ENCODE measurements at places on chromosomes 2 and 18.

DNA sequence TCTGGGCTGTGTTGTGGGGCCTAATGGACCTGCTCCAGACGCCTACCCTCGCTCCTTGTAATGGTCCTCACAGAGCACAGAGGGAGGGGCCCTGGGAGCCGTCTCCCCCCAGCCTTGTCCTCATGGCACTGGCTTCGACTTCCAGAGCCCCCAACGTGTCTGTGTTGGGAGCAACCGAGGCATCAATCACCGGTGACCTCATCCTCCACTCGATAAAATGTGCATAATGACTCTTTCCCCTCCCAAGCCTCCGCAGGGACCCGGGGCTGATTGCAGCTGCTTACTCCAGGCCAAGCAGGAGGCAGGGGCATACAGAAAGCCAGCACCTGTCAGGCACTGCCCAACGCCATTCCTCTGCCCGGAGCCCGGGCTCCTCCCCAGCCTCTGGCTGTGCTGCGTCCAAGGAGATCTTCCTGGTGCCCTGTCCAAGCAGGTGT lies 271.7 kb downstream of the NDUFA10 start:
- no peak for DNase-seq

DNA sequence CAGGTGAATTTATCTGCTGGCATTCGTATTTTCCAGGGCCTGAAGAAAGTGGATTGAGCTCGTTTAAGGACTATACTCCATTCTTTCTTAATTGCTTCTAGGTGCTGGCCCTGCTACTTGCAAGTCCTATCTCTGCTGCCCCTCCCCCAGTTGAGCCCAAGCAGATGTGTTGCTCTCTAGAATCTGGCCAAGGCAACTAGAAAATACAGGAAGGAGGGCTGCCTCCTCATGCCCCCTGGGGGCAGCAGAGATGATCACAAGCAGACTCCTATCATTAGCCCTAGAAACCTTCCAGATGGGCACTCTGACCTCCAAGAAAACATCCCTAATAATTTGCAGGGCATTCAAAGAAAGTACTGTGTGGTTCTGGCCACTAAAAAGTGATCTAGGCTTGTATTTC lies 72.5 kb upstream of the CYP26B1 start:
- DNase-seq: no peak

GRCh38 chr2:41621563-41621962 lies 426.3 kb upstream of the PKDCC start:
- no peak for DNase-seq

- no peak for DNase-seq
Measured at GRCh38 chr18:5500158-5500939, 43.4 kb downstream of the EPB41L3 start.

- no peak for DNase-seq
Measured at GRCh38 chr2:177235855-177236437, 23.4 kb downstream of the HNRNPA3 start.

DNA sequence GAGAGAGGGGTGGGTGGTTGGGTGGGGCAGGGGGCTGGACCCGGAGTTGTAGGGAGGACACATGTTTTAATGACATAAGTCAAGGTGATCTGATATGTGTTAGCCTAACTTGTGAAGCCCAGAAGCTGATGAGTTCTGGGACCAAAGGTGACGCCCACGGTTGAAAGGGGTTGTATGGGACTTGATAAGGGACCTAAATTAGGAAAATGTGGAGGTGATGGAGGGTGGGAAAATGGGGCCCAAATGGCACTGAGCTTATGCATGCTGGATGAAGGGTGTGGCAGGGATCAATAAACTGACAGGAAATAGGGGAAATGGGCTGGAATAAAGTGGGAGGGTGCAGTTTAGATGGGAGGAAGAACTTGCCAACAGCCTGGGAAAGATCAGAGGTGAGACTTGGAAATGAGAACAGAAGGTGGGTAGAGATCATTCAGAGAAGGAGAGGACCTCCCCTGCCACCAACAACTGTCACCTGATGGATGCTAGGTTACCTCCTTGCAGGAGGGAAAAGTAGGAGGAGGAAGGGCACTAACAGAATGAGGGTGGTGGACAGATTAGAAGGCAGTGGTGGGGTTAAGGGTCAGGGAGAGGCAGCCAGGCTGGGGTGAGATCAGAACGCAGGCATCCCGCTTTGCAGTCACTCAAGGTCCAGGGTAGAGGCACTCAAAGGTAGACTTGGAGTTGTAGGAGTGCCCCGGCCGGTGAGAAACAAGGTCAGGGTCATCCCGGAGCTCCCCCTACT lies 15.3 kb downstream of the WNT10A start:
- no peak for DNase-seq

GRCh38 chr18:33916200-33916599 lies 308.5 kb downstream of the NOL4 start:
- no peak for DNase-seq

- DNase-seq: peak; percentile 24
Measured at GRCh38 chr2:64423303-64423702, 30.7 kb upstream of the LGALSL start.

GRCh38 chr2:137117385-137117784 lies 352.0 kb downstream of the THSD7B start:
- peak; percentile 19 for DNase-seq

DNA sequence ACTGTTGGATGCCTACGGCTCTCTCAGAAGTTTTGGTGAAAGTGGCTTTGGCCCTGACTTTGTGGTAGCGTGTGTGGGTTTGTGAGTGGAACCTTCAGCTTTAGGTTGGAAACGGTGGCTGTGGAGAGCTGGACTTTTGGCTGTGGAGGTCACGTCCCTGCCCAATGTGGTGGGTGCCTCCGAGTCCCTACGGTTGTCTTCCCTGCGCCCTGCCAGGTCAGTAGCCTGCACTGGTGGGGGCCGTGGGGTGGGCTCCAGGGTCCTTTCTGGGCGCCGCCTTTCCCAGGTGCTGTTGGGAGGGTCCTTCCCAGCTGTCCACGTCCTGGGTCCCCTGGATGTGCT lies 11.1 kb downstream of the COLEC11 start:
- DNase-seq: no peak

- DNase-seq: peak; percentile 44
Measured at GRCh38 chr2:223001797-223002175, 50.2 kb upstream of the KCNE4 start.

DNA sequence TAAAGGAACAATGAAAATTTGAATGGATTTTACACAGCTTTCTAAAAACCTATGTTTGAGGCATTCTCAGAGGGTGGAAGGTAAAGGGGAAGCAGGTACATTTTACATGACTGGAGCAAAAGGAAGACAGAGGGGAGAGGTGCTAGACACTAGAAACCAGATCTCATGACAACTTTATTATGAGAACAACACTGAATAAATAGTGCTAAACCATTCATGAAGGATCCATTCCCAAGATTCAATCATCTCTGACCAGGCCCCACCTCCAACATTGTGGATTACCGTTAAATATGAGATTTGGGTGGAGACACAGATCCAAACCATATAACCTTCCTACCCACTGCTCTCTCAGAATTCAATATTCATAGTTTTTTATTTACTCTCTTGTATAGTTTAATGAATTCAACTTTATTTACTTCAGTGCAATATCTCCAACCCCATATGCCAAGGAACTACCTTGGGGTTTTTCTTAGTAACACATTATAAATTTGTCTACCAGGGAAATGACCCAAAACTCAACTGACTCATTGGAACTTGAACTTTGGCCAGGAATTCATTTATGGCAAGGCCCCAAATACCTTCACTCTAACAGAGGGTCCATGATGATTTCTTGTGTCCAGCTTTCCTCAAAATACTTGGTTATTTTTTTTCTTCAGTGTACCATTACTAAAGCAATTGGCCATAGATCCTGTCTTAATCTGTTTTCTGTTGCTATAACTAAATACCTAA lies 317.8 kb downstream of the GULP1 start:
- DNase-seq: no peak

- DNase-seq: peak; percentile 81
Measured at GRCh38 chr18:70489986-70490933, 201.4 kb downstream of the SOCS6 start.

GRCh38 chr2:145845207-145845894 lies 1325.4 kb upstream of the ZEB2 start:
- DNase-seq: peak; percentile 80

DNA sequence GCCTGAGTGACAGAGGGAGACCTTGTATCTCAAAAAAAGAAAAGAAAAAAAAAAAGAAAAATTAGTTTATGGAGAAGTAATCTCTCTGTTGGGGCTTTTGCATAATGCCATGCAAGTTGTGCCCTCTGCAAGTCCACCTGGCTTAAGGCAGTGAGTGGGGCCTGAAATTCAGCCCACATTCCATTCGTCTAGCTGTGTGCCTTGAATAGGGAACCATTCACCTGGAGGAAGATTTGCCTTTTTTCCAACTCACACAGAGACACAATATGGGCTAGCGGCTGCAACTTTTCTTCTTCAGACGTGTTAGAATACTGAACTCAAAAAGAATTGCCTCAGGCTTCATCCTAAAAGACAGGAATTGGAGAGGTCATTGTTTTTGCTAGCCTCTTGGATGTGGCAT lies 160.0 kb upstream of the STON1 start:
- no peak for DNase-seq

DNA sequence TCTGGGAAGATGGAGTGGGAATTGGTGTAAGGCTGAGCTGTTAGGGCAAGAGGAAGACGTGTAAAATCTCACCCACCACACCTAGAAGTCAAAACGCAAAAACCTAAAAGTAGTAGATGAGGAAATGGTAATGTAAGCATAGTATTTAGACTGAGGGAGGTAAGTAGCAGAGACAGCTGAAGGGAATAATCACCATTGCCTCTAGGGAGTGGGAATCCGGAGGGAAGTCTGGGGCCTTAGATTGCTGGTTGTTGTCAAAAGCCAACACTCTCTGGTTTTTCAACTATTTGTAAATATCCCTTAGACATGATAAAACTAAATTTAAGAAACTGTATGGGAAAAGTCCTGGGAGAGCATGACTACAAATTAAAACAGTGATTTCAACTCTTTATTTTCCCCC lies 28.7 kb upstream of the MYCN start:
- DNase-seq: no peak

DNA sequence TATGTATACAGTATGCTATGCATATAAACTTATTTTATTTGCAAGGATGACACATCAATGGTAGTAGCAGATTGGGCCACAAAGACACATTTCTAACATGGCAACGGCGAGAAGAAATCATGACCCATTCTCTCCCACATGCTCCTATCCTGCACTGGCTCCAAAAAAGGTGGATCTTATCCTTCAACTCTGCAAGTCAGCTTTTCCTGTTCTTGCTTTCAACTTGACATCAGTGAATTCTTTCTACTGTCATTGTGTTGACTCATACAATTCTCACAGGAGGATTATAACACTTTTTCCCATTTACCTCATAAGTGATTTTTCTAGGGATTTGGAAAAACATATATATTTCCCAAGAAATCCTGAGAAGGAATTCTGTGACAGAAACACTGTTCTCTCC lies 53.1 kb downstream of the ACVR1 start:
- DNase-seq: no peak

DNA sequence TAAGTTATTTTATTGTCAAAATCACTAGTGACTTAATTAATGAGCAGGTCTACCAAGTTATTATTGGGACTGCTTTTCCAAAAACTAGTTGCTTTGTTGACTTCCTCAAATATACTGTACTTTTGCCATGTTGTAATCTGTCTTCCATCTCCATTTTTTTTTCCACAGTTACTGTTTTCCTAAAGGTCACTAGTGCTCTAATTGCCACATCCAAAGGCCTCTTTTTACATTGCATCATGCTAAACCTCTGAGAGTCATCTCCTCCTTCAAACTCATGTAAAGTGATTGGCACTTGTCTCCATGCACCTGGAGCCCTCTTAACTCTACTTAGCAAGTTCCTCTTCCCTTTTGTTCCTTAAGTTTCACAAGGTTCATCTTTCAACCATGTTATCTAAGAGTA lies 11.8 kb downstream of the PMAIP1 start:
- DNase-seq: peak; percentile 15

GRCh38 chr18:70420146-70420898 lies 131.5 kb downstream of the SOCS6 start:
- peak; percentile 44 for DNase-seq

DNA sequence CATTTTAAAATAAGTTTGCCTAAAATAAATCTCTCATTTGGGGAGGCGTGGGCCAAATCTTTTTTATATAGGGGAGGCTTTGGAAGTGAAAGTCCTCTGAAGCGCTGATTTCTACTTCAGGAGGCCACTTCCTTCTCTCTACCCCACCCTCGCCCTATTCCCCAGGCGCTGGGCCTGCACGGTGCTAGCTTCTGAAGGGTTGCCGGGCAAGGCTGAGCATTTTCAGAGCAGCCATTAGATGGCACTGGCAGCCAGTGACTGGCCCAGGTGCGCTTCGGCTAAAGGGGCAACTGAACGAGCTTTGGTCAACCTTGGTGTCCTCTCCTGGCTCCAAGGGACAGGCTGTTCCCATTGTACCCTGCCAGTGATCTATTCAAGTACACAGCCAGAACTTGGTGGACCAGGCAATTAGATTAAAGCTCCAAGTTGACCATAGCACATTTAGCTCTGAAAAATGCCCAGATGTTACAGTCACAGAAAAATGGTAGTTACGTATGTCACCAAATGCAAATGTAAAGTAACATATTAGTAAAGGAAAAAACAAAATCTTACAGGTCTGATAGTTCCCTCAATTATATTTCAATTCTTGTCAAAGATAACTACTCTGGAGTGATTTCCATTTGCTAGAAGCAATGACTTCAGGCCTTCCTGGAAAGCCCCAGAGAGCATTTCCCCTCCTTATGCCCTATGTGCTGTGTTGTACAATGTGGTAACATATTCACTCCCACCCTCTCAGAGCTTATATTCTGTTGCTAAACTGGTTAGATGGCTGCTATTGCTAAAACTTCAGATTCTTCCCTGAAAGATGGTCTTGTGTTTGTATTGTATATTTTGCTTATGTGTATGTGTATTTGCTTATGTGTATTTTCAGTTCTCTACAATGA lies 2.1 kb downstream of the POMC start:
- DNase-seq: peak; percentile 8

DNA sequence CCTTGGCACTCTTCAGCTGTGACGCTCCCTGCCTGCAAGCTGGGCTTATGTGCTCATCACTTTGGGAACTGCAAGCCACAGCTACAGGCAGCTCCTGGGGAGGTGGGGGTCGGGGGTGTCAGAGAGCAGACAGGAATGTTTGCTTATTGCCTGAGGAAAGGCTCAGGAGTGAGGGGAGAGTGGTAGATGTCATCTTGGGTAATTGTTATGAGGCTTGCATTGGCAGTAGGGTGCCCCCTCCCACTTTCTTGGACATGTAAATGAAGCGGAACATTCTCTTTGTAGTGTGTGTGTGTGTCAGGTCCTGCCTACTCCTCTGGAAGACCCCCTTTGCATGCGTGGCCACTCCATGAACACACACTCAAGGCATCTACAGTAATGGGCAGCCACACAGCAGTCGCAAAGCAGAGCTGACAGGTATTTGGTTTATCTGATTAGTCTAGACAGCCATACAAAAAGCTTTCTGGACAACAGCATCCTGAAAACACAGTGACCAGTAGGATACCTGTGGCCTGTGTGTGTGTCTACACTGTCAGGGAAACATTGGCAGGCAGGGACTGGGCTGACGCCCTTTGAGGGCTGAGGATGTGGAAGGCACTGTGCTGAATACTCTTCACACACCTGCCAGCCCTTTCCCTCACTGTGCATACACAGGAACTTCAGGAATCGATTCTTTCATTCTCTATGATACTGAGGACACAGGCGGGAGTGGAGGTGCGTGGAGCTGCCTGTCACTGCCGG lies 17.1 kb upstream of the MC2R start:
- no peak for DNase-seq
